CD8-positive, alpha-beta memory T cell (primary cell): ENCODE measurements at places on chromosomes 7 and 10. TPM values are rescaled to one million over a fixed set of nuclear protein-coding genes. Genes with fewer than 3 reads are reported as not detected.

DNA sequence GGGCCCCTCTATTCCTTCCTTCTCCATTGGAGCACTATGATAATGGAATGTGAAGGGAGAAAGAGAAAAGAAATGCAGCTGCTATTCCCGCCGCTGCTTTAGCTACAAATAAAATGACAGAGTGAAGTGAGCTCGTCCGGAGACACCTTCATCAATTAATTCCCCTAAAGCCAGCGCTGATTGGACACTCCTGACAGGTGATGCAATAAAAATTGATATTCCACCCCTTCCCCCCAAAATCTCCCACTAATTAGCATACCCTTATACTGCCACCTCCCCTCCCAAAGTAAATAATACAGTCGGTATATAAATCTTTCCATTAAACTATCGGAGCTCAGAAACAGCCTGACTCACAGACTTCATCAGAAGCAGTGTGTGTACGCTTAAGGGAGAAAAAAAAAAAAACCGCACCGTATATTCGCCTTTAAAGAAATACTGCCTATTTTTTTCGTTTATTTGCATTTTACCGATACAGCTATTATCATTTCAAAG lies 7.3 kb downstream of the SKIDA1 start:
- H3K27me3 ChIP-seq, result peaks cover 65% of the 10 kb centered on the region
- no peaks in the 10 kb centered on the region for H3K36me3 ChIP-seq
- peaks cover 37% of the 10 kb centered on the region for H3K4me1 ChIP-seq

DNA sequence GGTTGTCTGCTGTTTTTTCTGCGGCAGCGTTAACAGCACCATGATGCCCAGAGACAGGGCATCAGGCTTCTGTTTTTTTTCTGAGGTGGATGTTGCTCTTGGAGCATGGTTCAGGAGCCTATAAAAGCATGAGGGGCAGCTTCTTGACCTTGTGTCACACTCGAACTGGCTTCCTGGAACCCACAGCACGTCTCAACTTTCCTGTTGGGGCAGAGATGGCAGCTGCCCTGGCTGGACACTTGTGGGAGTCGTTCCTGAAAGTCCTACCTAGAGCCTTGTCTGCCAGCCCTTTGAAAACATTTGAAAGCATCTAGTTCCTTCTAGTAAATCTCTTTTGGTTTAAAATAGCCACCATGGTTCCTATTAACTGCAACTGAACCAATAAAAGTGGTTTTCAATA lies 28.9 kb upstream of the PRKAG2 start:
- H3K36me3 ChIP-seq, result no peaks in the 10 kb centered on the region
- H3K27ac ChIP-seq, result no peak overlapping the region
- no peaks in the 10 kb centered on the region for H3K27me3 ChIP-seq
- no peak overlapping the region for H3K4me3 ChIP-seq
- no peak for DNase-seq

GRCh38 chr7:138819625-138820024 lies 21.6 kb upstream of the ATP6V0A4 start:
- no peak overlapping the region for H3K27ac ChIP-seq
- no peak overlapping the region for H3K4me3 ChIP-seq
- H3K4me1 ChIP-seq, result no peaks in the 10 kb centered on the region
- no peaks in the 10 kb centered on the region for H3K36me3 ChIP-seq
- no peaks in the 10 kb centered on the region for H3K27me3 ChIP-seq

DNA sequence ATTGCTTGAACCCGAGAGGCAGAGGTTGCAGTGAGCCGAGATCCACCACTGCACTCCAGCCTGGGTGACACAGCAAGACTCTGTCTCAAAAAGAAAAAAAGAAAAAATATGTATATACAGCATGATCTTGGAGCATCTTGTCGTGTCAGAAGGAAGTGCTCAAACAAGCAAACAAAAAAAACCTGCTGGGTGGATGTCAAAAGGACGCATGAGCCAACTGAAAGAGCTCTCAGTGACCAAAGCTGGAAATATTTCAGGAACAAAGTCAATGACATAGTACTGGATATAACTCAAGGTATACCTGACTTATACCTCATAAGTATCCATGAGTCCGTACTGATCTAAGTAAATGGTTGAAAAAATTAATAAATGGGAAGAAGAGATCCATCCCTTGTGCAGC lies 94.6 kb upstream of the ANLN start:
- H3K4me1 ChIP-seq, result peaks cover 10% of the 10 kb centered on the region
- no peaks in the 10 kb centered on the region for H3K27me3 ChIP-seq
- no peak overlapping the region for H3K27ac ChIP-seq
- no peak for DNase-seq

- H3K4me3 ChIP-seq, result no peak overlapping the region
- no peaks in the 10 kb centered on the region for H3K36me3 ChIP-seq
- no peaks in the 10 kb centered on the region for H3K27me3 ChIP-seq
Observed at GRCh38 chr7:84161398-84161797, 33.2 kb downstream of the SEMA3A start.

GRCh38 chr7:27922907-27923641 lies 183.1 kb downstream of the TAX1BP1 start:
- no peak for DNase-seq
- H3K4me3 ChIP-seq, result no peak overlapping the region
- no peak overlapping the region for H3K27ac ChIP-seq
- no peaks in the 10 kb centered on the region for H3K27me3 ChIP-seq
- no peaks in the 10 kb centered on the region for H3K4me1 ChIP-seq
- H3K36me3 ChIP-seq, result no peaks in the 10 kb centered on the region

ZNF117 gene
- 3.5 TPM for total RNA-seq
